CD8-positive, alpha-beta memory T cell (primary cell): ENCODE measurements at places on chromosomes 16 and 17.

DNA sequence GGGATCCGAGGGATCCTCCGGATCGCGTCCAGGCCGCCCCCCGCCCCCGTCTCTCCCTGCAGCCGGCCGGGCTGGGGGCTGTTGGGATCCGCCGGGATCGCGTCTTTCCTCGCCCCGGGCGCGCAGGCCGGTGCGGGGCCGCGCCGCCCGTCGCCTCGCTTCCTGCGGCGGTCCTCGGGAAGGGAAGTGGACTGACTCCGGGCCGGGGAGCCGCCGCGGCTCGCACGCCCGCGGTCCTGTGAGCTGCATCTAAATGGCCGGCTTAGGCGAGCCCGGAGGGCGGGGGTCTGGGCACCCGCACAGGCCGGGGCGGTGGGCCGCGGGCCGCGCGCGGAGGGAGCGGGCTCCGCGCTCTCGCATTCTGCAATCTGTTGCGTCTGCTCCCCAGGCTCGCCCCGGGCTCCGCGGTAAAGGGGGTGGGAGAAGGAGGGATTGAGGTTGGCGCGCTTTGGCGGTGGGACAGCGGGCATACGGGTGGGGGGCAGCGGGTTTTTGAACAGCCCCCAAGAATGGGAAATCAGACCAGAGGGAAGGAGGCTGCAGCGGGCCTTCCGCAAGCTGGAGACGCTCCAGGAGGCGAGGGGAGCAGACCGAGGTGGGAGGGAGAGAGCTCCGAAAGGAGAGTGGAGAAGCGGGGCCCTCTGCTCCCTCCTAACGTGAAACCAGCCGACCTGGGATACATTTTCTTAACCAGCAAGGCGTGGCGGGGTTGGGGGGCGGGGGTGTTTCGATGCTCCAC is 2.2 kb downstream of the TMEM132E start:
- DNase-seq, result no peak

- DNase-seq, result no peak
Observed at GRCh38 chr17:17303847-17304490, 796 bp downstream of the NT5M start.

GRCh38 chr17:81049372-81049911 is 14.5 kb downstream of the BAIAP2 start:
- DNase-seq, result no peak

GRCh38 chr17:19979917-19980770 is 2.5 kb upstream of the AKAP10 start:
- DNase-seq, result no peak

DNA sequence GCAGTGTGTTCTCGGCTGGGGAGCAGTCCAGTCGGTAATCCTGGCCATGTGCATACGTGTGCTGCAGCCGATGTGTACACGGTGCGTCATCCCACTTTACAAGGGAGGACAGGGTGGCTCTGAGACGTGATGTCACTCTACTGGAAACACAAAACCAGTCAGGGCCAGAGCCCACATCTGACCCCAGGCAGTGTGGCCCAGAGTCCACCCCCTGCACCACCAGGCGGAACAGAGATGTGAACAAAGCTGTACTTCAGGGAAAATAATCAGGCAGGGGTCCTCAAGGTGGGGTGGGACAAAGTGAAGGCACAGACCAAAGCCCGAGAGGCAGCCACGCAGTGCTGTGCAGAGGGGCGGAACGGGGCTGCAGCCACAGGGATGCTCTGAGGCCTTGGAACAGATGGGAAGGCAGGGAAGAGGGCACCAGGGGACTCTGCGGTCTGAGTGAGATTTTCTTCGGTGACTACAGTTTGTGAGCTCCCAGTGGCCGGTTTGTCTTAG is 181.5 kb downstream of the ZNF423 start:
- no peak for DNase-seq

DNA sequence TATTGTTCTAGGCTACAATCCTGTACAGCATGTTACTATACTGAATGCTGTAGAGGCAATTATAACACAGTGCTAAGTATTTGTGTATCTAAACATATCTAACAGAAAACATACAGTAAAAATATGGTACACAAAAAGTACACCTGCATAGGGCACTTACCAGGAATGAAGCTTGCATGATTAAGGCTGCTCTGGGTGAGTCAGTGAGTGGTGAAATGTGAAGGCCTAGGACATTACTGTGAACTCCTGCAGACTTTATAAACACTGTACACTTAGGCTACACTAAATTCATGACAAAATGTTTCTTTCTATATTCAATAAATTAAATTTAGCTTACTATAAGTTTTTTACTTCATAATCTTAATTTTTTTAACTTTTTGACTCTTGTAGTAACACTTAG is 37.1 kb downstream of the AMFR start:
- DNase-seq, result no peak

GRCh38 chr17:42679492-42680330 is 1.9 kb downstream of the CCR10 start:
- DNase-seq, result peak; percentile 74

GRCh38 chr16:22008215-22009059 is 526 bp downstream of the MOSMO start:
- peak; percentile 6 for DNase-seq

DNA sequence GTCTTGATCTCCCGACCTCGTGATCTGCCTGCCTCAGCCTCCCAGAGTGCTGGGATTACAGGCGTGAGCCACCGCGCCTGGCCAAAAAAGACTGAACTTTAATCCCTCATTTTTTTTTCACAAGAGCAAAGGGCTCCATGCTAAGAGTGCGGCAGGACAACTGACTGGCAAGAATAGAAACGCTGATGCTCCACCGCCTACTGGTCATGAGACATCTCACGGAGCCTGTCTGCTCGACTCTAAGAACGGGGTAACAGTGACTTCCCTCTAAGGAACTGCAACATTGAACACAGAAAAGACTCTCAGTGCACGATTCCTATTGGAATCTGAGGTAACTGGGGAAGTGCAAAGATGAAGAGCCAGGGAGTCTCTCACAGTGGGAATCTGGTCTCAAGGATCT is 23.9 kb downstream of the HIGD1B start:
- no peak for DNase-seq

DNA sequence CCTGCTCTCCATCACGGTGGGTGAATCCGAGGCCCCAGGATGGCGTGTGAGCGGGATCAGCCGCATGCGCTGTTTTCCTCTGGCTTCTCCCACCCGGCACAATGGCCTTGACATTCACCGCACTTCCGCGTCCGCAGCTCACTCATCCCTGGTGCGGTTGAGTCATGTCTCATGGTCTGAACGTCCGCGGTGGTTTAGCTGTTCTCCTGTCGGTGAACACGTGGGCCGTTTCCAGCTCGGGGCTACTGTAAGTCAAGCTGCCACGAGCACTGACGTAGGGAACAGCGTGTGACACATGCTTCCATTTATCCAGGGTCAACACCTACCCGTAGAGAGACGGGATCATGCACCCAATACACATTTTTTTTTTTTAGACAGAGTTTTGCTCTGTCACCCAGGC is 15.3 kb upstream of the CACNA1H start:
- DNase-seq, result no peak

- no peak for DNase-seq
Observed at GRCh38 chr17:72119873-72120641, 763 bp upstream of the SOX9 start.

DNA sequence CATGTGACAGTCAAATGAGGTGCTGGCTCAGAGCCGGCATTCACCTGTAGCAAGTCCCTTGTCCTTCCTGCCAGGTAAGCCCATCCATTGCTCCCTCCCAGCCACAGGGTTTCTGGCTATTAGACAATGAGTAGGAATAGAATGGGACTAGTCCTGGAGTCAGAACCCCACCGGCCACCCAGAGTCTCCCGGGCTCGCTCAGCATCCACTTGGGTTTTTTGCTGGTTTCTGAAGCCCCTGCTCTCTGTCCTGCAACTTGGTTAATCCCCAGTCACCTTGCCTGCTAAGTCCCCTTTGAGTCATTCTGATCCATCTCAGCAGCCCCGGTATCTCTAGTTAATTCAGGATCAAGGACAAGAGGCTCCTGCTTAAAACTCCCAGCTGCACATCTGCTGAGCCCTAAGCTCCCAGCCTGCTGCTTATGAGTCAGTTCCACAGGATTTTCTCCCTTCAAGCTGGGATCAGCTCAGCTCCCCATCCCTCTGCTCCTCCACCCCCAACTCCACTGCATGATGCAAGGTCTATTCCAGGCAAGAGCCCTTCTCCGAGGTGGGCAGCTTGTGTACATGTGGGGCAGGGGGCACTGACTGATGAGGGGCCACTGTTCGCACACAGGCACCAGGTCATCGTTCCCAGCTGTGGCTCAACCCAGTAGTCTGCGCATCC is 19.9 kb upstream of the MRPS23 start:
- no peak for DNase-seq

- no peak for DNase-seq
Observed at GRCh38 chr17:64618848-64619247, 43.3 kb downstream of the SMURF2 start.

- no peak for DNase-seq
Observed at GRCh38 chr16:35405526-35405925, 1946.1 kb downstream of the TP53TG3F start.

DNA sequence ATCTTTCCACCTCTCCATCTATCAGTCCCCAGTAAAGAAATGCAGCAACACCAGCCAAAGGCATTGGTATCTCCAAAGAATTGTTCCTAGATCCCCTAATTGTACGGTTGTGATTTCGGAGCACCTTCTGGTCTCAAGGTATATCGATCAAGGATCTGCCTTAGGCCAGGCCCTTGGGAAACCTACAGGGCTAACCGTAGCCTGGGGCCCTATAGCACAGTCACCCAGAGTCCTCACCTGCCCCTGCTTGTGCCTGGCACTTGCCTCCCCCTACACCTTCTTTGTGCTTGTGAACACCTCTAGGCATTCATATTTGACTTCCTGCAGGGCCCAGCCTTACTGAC is 16.8 kb upstream of the AURKB start:
- no peak for DNase-seq

DNA sequence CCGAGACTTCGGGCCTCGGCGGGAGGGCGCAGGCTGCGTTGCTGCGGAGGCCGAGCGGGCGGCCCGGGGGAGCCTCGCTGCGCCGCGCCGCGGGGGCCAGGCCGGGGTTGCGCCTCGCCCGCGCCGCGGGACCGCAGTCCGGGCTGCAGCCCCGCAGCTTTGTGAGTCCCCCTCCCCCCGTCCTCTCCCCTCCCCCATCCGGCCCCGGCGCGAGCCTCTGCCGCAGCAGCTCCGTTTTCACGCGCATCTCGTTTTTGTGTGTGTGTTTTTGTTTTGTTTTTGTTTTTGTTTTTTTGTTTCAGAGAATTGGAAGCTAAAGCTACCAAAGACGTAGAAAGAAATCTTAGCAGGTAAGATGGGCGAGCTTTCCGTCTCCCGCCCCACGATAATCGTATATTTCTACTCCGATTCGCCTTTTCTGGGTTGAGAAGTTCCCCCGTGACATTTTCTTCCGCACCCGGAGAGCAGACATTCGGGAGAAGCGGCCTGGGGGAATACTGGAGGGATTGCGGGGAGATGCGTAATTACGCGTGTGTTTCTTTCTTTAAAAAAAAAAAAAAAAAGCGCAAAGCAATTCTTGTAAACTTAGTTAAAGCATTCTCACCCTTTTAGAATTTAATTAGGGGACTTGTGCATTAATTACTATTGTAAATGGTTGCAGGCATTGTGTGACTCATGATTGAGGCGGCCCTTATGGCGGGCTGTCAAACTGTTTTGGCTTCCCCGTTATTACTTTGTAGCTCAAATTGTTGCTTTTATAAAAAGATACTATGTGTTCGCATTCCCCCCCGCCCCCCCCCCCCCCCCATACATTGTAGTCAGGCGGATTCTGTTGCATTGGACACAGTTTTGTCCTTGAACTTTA is 732 bp downstream of the TNRC6A start:
- DNase-seq, result peak; percentile 27

- DNase-seq, result no peak
Observed at GRCh38 chr16:57600048-57600835, 28.2 kb upstream of the ADGRG1 start.

GRCh38 chr16:77758046-77758445 is 30.3 kb upstream of the VAT1L start:
- no peak for DNase-seq

DNA sequence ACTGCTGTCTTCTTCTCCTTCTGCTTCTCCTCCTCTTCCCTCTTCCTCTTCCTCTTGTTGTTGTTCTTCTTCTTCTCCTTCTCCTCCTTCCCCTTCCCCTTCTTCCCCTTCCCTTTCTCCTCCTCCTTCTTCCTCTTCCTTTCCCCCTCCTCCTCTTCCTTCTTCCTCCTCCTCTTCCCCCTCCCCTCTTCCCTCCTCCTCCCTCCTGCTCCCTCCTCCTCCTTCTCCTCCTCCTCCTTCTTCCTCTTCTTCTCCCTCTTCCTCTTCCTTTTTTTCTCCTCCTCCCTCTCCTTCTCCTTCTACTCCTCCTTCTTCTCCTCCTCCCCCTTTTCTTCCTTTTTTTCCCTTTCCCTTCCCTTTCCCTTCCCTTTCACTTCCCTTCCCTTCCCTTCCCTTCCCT is 245.0 kb upstream of the IRX5 start:
- DNase-seq, result no peak

- DNase-seq, result no peak
Observed at GRCh38 chr16:79013930-79014660, 586.4 kb downstream of the MAF start.

DNA sequence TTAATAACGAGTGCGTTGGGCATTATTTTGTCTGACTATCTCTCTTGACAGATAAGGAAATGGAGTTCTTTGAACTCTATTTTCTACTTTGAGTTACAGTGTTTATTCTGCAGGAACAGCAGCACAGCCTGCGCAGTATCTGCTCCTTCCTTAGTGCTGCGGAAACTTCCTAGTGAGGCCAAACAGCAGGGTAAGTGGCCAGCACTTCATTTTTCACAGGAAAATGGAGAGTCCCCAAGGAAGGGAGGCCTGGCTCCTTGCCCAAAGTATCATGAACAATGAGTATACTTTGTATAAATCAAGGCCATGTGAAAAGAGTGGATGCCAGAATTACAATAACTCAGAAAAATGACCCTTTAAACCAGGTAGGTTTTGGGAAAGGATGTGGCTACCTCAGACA is 140.6 kb downstream of the VPS53 start:
- DNase-seq, result no peak

- DNase-seq, result no peak
Observed at GRCh38 chr16:981695-982144, at the start of gene SOX8. SOX8 (plus strand) TSS chr16:981770; CDS start chr16:981923, 153 bp downstream.

- DNase-seq, result no peak
Observed at GRCh38 chr16:84842516-84843148, 22.8 kb downstream of the CRISPLD2 start.

DNA sequence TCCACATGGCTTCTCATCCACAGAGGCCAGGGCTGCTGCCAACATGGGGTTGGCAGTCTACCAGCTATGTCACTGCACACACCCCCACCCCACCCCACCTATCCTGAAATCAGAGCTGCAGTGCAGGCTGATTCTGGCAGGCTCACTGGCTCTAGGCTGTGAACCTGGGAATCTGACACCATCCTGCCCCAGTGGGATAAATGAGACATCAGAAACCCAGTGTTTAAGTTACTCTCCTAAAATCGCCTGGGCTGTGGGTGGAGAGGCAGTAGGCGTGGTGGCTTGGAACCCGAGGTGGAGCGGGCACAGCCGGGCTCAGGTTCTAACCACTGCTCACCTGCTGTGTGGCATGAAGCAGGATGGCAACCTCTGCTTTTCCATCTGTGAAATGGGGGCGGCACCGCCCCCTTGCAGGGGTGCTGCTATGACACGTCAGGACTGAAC is 5.6 kb downstream of the SLC38A8 start:
- no peak for DNase-seq
